ENCODE measurements at places on chromosomes 16 and 17. TPM values are rescaled to one million over a fixed set of nuclear protein-coding genes. Genes with fewer than 3 reads are reported as not detected.
A peak's percentile ranks its signal among the peaks of the same experiment; 100 is the strongest.

- DNase-seq, result no peak
Observed at GRCh38 chr17:14070344-14070984, 1.2 kb downstream of the COX10 start.

GRCh38 chr16:86286991-86287663, 223.2 kb upstream of the FOXF1 start:
- DNase-seq, result no peak

- DNase-seq, result peak; percentile 50
Observed at GRCh38 chr17:45425125-45425983, 7.3 kb downstream of the ARHGAP27 start.

DNA sequence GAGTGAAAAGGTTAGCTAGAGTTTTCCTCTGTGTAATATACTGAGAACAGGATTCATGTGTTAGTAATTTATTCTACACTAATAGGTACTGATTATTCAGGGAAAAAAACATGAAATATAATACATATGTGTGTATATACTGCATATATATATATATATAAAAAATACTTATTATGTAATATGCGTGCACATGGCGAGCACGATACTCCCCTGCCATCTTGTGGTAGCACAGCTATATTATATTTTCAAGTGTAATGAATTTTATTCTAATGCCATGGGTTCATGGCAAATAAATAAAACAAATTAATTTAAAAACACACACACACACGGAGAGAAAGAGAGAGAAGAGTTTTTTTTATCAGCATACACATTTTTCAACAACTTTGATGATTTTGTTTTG, 460.6 kb downstream of the KCNJ2 start:
- DNase-seq, result no peak

DNA sequence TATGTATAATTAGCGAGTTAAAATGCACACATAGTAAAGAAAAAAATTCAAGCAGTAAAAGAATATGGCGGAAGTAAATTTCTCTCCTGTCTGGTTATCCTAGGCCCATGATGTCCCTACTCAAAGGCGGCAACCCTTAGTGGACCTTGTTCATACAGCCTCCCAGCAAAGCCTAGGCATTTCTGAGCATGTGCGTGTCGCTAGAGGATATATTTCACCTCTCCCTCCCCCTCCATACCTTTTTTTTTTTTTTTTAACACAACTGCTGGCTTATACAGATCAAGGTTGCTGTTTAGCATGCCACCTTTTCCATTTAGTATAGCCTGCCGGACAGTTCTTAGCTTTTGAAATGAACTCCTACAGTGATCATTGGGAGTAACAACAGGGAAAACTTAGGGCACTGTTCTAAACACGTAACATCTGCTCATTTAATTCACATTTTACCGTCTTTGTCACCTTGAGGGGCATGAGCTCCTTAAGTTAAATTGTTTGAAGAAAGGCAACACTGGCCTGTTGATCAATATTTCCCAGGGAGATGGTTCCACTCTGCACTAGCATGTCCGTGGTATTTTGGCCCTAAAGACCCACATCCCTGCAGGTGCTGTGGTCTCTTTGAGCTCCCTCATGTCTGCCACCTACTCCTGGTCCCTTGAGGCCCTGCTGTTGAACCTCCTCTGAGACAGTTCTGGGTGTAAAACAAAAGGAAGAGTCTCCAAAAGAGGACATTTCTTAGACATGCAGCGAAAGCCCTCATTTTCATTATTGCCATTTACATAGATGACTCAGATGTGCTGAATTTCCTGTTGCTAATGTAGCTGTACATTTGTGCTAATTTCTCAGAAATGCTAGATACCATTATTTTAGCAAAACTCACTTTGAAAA, 4.1 kb upstream of the TNFRSF13B start:
- no peak for DNase-seq

BAIAP3 gene
- polyA plus RNA-seq, result 0.38 TPM

DNA sequence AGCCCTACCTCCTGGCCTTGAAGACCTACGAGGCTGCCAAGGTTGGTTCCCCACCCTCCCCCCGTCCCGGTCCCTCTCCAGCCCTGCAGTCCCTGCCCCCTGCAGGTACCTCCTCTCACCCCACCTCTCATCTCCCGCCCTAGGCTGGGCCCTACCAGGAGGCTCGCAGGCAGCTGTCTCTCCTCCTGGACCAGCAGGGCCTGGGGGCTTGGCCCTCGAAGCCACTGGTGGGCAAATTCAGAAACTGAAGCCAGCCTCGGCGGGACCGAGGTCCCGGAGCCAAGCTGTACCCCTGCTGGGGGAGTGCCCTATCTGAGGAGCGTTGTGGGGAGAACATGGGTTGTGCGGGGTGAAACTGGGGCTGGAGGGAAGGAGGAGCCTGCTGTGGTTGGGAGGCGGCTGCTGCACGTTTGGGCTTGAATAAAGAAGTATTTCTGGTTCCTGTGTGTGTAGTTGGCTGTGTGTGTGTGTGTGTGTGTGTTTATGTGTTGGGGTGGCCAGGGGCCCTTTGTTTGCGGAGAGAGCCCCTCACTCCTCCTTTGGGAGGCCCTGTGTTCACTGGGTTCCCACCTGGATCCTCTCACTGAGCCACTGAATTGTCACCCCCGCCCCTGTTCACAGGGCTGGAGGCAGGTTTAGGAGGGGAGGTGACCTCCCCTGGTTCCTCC, 5.9 kb downstream of the ADAD2 start:
- DNase-seq, result no peak

DNA sequence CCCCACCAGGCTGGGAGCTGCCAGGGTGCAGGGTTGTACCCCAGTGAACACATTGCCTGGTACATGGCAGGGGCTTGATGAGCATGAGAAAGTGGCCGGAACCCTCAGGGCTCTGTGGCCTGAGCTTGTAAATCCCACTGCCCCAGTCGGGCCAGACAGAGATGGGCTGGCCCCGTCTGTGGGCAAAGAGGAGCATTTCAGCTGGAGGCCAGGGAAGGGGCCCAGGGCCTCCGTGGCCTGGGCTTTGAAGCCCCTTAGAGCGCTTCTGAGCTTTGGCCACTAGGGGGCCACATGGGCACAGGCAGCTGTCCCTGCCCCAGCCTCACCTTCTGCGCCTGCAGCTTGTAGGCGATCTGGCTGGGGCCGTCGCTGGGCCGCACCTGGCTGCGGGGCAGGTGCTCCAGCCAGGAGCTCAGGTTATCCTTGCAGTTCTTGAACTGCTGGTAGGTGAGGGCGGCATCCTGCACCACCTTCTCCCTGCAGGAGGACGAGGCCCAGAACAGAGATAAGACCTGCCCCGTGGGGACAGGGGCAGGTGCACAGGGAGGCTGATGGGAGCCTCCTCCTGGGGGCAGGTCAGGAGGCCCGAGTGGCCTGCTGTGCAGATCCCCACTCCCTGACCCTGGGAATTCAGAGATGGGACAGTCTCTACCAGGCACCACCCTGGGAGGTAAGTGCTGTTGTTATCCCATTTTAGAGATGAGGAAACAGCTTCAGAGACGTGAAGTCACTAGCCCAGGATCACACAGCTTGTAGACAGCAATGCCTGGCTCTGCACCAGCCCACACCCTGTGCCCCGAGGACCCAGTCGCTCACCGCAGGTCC, 12.8 kb downstream of the EVPL start:
- DNase-seq, result no peak

DOC2B gene
- polyA plus RNA-seq, result not detected

RFNG gene
- polyA plus RNA-seq, result 11.8 TPM

Data from AG04450 (cell line).